ENCODE measurements at places on chromosomes 2 and 18. TPM values are rescaled to one million over a fixed set of nuclear protein-coding genes. Genes with fewer than 3 reads are reported as not detected.

MEX3C gene
- 64.9 TPM for total RNA-seq

LYPD1 gene
- 58.1 TPM for total RNA-seq

SLC11A1 gene
- total RNA-seq = 0.13 TPM

LRRC30 gene
- total RNA-seq = not detected

CUL3 gene
- 112 TPM for total RNA-seq

ANKRD30BL gene
- total RNA-seq = not detected

Measured in thoracic aorta endothelial cell (primary cell).